ENCODE measurements at places on chromosomes 2 and 18. TPM values are rescaled to one million over a fixed set of nuclear protein-coding genes. Genes with fewer than 3 reads are reported as not detected.

Gene RAB17
- 0.32 TPM for total RNA-seq

Gene TSHZ1
- total RNA-seq: 6.6 TPM

Gene GPR39
- total RNA-seq: 5.9 TPM

Gene IFT172
- 7.7 TPM for total RNA-seq

Gene FAM237A
- not detected for total RNA-seq

Gene CYS1
- total RNA-seq: 1.3 TPM

Gene MARCO
- total RNA-seq: not detected

Gene RFTN2
- total RNA-seq: not detected
